NB4 (cell line): ENCODE measurements at places on chromosomes 7 and 10.
A peak's percentile ranks its signal among the peaks of the same experiment; 100 is the strongest.

DNA sequence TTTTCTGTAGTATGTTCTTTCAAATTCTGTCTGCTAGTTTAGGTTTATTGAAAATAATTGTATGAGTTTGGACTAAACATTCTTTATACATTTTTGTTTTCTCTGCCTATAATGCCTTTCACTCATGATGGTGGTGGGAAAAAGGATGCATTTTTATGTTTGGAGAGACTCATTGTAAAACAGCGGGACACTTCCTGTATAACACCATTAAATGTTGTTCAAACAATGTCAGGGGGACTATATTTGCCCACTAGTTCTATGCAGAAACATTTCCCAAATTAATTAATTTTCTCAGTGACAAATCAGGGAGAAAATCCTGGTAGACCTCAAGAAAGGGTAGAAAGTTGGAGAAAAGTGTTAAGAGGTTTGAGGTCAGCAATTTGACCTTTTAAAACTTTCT, 207.7 kb downstream of the MALRD1 start:
- DNase-seq: no peak

DNA sequence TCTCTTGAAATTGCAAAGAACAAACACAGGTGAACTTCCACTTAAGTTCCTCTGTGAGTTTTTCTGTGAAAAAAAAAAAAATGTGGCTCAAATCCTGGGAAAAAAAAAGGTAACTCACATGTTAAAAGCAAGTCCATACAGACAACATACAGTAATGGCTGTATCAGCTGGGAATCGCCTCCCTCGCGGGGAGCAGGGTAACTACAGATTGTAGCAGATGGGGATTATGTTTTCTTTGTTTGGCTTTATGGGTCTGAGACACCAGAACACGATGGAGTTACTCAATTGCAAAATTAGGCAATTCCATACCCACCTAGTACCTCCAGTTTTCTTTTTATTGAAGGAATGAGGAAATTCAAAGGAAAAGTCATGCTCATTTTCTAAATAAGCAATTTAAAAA, 42.3 kb downstream of the FEZF1 start:
- no peak for DNase-seq

GRCh38 chr10:123236126-123236525, 81.9 kb downstream of the BUB3 start:
- DNase-seq: peak; percentile 32

GRCh38 chr7:112596260-112596659, 115.5 kb downstream of the LSMEM1 start:
- no peak for DNase-seq

- no peak for DNase-seq
Observed at GRCh38 chr10:43998021-43998809, 349.5 kb upstream of the ZNF32 start.

DNA sequence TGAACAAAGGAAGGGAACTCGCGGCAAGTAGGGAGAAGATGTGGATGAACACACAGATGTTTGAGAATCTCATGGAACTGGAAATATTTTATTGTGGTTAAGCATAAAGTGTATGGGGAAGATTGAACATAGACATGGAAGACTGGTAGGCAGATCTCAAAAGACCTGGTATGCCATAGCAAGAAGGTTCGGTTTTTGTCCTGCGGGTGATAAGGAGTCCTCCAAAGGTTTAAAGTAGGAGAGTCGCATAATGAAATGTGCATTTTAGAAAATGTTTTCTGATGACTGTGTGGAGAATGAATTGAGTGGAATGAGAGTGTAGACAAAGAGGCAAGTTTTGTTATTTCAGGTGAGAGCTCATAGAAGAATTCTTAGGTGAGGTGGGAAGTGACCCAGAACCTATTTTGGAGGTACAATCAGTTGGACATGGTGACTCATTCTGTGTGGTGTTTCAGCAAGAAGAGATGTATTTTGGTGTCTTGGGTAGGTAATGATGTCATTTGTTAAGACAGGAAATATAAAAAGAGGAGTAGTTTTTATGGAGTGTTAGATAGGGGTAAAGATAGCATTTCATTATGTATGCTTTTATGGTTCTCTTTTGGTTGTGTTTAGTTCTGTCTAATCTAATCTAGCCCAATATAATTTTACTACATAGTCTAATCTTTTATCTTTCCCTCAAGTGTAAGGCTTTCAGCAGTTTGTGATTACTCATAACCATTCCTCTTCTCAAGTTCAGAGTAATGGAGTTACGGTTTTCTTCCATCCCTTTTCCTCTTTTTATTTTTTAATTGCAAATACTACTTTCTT, 239.2 kb downstream of the EXOC4 start:
- DNase-seq: peak; percentile 50

- DNase-seq: no peak
Observed at GRCh38 chr7:102068846-102069245, 217.8 kb upstream of the SH2B2 start.

- DNase-seq: peak; percentile 95
Observed at GRCh38 chr7:2248984-2249694, 7.1 kb downstream of the NUDT1 start.

- peak; percentile 66 for DNase-seq
Observed at GRCh38 chr10:131453721-131454634, 142.5 kb upstream of the TCERG1L start.

DNA sequence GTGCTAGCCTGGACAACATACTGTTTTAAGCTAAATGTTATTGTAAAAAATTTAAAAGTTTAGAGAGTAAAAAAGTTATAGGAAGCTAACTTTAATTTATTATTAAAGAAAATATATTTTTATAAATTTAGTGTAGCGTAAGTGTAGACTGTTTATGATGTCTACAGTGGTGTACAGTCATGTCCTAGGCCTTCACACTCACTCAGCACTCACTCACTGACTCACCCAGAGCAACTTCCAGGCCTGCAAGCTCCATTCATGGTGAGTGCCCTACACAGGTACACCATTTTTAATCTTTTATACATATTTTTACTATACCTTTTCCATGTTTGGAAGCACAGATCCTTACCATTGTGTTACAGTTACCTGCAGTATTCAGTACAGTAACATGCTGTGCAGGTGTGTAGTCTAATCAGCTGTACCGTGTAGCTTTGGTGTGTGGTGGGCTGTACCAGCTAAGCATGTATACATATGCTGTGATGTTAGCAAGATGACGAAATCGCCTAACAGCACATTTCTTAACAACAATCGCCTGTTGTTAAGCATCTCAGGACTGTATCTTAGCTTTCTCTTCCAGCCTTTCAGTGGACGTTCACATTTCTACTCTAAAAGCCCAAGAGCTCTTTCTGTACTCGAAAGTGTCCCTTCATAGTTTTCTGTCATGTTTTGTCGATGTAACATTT, 12.5 kb downstream of the RNF32 start:
- peak; percentile 17 for DNase-seq

GRCh38 chr10:131580674-131581073, 269.2 kb upstream of the TCERG1L start:
- no peak for DNase-seq
